HFF-Myc (cell line): ENCODE measurements at places on chromosomes 2 and 18.

DNA sequence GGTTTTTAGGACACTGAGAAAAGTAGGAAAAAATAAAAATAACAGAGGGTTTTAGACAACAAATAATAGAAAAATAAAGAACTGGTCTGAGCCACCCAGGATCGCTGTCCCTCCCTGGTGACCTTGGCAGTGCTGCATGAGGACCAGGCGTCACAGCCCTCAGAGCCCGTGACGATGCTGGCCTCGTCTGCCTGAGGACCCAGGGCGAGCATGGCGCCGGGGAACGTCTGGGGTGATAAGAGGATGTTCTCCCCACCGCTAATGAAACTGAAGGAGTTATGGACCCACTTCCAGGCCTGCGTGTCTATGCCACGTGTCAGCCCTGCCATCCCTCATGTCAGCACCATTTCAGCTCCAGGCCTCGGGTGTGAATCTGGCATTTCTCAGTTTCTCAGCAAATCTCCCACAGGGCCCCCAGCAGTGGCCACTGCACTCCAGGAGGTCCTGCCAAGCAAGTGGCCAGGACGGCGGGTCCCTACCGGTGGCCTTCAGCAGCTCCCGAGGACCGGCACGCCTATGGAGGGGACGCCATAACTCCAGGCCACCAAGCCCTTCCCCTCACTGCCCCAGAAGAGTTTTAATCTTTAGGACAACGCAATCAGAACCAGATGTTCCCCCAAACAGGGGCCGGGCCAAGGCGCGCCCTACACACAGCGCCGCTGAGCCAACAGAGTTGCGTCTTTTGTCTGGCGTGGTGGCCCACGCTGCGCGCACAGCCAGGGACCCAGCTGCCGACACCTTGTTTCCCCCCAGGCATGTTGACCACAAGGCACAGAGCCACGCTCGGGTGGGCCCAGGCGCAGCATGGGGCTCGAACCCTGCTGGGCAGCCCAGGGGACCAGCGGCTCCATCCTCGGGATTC, 179.7 kb downstream of the TWIST2 start:
- no peak for DNase-seq

DNA sequence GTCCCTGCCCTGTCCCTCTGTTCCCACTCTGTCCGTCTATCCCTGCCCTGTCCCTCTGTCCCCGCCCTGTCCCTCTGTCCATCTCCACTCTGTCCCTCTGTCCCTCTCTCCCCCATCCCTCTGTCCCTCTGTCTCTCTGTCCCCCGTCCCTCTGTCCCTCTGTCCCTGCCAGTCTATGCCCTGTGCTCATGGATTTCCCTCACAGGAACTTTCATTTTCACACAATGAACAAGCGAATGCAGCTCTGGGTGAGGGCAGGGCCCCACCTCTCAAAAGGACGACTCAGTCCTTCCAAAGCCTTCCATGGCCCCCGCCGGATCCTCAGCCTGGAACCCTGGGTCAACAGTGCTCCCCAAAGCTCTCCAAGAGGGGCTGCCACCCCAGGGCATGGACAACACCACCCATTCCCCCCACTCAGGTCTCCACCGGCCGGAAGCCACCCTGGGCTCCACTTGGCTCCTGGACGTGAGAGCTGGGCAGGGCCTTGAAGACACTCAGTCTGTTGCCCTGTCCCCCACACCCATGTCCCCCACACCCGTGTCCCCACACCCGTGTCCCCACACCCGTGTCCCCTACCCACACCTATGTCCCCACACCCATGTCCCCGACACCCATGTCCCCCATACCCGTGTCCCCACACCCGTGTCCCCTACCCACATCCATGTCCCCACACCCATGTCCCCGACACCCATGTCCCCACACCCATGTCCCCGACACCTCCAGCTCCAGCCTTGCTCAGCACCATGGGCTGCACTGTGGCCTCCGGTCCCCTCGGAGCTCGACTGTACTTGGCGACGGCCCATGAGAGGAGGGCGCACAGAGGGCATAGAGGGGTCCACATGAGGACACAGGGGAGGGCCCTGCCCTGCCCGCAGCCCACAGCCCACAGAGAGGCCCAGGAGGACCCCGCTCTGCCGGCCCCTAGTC, 156.0 kb downstream of the PXDN start:
- DNase-seq, result no peak

GRCh38 chr18:7116792-7117389, 706 bp downstream of the LAMA1 start:
- no peak for DNase-seq

- no peak for DNase-seq
Measured at GRCh38 chr2:8215159-8215863, 466.5 kb upstream of the ID2 start.

DNA sequence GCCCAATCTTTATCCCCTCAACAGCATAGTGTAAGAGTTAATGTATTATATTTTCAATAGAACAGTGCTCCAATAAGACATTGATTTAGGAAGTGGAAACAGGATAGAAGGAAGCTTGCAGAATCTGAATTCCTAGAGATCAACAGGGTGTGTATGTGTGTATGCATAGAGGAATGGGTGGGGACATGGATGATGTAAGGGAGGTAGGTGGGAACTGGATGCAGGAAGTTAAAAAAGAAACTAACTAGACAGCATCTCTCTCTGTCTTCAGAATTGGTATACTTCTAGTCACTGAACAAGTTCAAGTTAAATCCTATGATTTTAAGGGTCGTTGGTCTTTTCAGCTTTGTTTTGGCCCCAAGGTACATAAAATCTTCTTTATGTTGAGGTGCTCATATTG, 196.6 kb downstream of the PMAIP1 start:
- DNase-seq, result no peak
